ENCODE measurements at places on chromosomes 1 and 21.

DNA sequence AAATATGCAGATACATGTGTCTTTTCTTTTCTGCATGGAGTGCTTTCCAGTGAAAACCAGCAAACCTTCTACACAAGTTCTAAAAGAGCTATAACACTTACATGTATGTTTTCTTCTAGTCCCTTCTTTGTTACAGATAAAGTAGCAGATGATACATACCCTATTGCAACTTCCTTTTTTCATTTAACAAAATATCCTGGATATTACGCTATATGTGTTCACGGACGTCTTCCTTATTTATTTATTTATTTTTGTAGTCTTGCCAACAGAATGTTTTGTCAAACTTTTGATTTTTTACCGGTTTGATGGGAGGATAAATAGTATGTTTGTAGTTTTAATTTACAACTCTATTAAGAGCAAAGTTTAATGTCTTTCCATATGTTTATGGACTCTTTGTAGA lies 5.2 kb upstream of the GALNT2 start:
- DNase-seq: no peak

DNA sequence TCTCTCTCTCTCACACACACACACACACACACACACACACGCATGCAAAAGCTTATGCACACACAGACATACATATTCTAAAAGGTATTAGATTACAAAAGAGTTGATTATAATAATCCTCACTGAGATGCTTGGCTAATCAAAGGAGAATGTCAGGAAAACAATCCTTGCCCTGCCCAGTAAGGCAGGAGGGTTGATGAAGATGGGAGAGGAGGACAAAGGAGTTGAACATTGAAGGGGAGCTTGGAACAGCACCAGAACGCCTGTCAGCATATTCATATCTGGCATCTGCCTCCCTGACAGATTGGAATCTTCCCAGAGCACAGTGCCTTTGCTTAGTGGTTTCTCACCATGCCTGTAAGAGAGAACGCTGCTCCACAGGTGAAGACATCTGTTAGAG lies 68.6 kb upstream of the PALMD start:
- no peak for DNase-seq

DNA sequence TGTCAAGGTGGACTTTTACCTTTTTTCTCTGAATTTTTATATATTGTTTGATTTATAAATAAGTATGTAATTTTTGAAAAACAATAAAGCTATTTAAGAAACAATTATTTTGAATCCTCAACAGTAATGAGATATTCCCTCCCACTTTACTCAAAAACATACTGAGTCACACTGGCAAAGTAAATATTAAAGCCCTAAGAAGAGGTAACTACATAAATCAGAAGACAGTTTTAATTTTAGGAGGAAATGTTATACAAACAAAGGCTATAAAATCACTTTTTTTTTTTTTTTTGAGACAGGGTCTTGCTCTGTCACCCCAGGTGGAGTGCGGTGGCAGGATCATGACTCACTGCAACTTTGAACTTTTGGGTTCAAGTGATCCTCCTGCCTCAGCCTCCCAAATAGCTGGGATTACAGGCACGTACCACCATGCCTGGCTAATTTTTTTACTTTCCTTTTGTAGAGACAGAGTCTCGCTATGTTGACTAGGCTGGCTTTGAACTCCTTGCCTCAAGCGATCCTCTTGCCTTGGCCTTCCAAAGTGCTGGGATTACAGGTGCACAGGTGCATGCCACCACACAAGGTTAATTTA lies 36.2 kb downstream of the ZSWIM5 start:
- DNase-seq: no peak

- DNase-seq: no peak
These were observed 12.5 kb downstream of the NR5A2 start for GRCh38 chr1:200039849-200040474.

GRCh38 chr1:44497422-44498170 lies 92.5 kb downstream of the RNF220 start:
- no peak for DNase-seq

- DNase-seq: peak; percentile 6
These were observed at the start of gene WNT4 for GRCh38 chr1:22143065-22144033. Gene WNT4, minus strand, starts transcription at chr1:22143097. Its CDS starts 175 bp downstream, at chr1:22142922.

DNA sequence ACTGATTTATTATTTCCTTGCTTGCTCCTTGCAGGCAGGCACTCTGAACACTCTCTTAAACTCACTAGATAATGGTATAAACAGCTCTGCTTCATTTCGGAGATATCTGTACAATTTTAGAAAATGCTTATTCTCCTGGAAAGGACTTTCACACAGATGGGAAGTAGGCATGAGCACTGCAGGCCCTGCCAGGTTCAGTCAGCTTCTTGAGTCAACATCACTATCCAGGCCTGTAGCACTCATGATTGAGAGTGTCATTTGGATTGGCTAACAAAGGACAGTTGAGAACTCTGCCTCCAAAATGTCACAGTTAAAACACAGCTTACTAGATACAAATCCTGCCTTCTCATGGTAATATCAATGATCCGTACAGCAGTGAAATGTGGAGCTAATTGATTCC lies 181.9 kb downstream of the CYYR1 start:
- DNase-seq: no peak

DNA sequence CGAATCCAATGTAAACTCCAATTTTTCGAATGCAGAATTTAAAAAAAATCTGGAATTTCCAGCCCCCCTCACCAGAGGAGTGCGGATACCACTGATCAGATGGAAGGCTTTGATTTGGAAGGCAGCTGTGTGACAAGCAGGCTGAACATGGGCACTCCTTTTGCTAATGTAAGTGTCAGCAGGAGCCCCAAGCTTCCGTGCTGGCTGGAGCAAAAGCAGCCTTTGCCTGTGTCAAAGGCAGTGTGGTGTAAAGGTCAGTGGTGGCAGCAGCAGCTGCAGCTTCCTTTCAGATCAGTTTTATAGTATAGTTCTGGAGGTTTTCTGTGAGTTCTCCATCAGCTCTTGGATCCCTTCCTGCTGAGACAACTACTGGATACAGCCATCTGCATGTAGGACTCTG lies 259.9 kb downstream of the CTH start:
- no peak for DNase-seq

DNA sequence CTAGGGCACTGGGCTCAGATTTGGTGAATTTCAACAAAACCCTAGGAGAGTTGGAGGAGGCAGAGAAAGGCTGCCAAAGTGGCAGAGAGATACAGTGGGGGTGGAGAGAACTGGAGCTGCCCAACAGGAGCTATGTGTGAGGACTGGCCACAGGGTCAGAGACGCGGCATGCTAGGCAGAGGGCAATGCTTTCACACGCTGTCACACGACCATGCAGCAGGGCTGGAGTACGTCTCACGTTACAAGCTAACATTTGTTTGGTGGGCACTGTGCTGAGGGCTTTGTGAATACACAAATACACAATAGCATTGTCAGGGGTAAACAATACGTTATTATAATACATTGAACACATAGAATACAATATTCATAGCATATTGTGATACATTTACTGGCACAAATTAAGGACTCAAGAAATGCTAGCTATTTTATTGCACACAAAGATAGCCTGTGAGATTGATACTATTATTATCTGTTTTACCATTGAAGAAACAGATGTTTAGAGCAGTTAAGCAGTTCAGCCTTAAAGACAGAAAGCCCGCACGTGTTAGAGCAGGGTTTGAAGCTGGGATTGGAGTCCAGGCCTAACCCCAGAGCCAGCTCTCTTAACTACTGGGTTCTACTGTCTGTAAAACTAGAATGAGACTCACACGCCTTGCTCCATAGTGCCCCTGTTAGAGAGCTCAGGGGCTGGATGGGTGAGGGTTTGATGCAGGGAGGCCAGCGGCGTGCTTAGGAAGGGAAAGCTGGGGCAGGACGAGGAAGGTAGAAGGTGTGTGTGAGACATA lies 4.5 kb downstream of the RAB7B start:
- DNase-seq: no peak

GRCh38 chr1:220983877-220984635 lies 104.8 kb downstream of the HLX start:
- no peak for DNase-seq

DNA sequence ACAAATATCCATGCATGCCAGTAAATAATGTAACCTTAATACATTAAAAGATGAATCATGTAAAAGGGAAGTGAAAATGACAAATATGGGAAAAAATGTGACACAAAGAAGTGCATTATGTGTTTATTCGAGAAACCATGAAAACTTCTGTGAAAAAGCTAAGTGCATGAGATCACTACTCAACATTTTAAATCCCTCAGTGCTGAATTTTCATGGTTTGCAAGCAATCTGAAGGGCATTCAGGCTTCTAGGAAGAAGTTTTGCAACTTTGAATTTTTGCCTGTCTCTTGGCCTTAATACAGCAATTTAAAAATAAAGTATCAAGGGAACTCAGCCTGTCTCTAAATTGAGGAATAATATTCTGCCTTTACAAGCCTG lies 78.2 kb downstream of the MAP3K7CL start:
- DNase-seq: peak; percentile 91
